NCI-H345 (cell line): ENCODE measurements at places on chromosomes 1 and 21.

- no peak for DNase-seq
Observed at GRCh38 chr1:115217150-115218033, 120.7 kb downstream of the NGF start.

DNA sequence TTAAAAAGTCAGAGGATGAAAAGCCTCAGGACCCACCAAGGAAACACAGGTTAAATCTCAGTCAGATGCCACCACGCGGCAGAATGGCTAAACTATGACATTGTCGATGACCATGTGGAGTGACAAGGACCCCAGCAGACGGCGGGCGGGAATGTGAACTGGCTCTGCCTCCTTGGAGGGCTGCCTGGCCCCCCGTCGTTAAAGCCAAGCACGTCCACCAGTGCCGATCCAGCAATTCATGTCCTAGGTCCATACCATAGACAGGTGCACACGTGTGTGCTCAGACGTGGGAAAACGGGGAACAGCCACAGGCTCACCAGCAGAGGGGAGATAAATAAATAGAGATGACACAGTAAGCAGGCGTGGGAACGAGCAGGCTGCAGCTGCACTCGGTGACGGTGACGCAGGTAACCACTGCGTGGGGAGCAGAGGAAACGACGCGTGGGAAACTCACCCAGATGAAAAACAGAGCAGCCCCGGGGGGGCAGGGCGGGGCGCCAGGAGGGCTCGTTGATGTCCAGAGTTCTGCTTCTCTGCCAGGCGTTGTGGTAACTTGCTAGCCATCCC, 28.3 kb upstream of the PCBP3 start:
- peak; percentile 25 for DNase-seq

DNA sequence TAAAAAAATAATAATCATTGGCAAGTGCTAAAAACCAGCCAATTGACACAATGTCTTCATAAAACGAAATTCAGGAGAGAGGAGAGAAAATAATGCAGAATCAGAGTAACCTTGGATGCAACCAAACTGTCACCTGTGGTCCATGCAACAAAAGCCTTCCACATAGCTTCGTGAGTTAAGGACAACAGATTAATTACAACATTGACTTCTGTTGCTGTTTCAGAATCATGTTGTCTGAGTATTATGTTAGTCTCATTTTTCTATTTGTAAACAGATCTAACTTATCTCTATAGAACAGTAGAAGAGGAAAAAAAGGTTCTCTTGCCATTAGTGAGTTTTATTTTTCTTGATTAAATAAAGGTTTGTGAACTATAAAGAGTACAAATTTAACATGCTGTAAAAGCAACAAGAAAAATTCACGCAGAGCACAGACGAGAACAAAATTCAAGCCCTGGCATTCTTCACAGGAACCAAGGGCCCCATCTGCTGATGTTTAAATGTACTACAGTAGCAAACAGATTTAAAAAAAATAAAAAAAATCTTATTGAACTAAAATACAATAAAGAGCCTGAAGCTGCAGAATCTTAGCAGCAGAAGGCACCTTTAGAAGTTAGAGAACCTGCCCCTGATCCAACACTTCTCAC, 381.1 kb upstream of the PKN2 start:
- no peak for DNase-seq

- DNase-seq, result no peak
Observed at GRCh38 chr1:97784661-97785060, 136.2 kb downstream of the DPYD start.

- peak; percentile 73 for DNase-seq
Observed at GRCh38 chr1:207868774-207869721, 41.9 kb downstream of the CD34 start.

DNA sequence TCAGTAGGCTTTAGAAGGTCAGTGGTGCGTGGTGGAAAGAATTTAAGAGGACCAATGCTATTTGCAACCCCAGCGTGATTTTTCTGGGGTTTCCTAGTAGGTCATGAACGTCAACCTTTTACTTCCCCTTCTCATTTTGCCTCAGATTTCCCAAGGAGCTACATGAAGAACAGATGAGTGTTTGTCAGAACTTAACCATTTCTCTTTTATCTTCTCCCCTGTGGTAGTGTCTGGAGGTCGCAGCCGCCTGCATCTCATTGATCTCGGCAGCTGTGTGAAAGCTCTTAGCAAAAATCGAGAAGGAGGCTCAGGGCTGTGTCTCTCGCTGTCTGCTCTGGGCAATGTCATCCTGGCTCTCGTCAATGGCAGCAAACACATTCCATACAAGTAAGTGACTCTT, 491.1 kb downstream of the KIF26B start:
- no peak for DNase-seq

DNA sequence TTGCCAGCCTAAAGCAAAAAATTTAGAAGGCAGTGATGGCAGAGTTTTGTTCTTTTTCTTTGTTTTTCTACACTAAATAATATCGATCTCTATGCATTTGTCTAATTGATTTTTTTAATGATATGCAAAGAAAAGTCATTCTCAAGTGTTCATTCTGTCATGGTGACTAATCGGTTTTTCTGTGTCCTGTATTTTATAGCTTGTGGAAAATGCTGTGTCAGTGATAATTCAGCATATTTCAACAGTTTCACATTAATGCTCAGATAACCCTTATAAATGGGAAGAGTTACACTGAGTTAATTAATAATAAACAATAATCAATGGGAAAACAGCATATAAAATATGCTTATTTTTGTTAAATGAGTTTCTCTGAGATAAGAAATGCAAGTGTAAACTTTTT, 824.9 kb downstream of the AMY1C start:
- DNase-seq, result no peak

GRCh38 chr1:234276151-234276788, 97.0 kb upstream of the COA6 start:
- DNase-seq, result peak; percentile 24

- DNase-seq, result no peak
Observed at GRCh38 chr1:206757524-206758266, 12.9 kb upstream of the IL19 start.

GRCh38 chr1:53643881-53644390, 95.0 kb downstream of the GLIS1 start:
- no peak for DNase-seq

- DNase-seq, result no peak
Observed at GRCh38 chr21:31308584-31308983, 35.5 kb downstream of the TIAM1 start.

DNA sequence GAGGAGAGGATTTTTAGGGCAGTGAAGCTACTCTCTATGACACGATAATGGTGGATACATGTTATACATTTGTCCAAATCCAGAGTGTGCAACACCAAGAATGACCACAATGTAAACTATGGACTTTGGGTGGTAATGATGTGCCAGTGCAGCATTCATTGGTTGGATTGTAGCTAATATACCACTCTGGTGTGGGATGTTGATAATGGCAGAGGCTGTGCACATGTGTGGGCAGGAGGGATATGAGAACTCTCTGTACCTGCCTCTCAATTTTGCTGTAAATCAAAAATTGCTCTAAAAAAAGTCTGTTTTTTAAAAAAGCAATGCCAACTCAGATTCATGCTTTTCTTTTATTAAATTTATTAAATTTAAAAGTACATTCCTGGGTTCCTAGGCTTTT, 27.2 kb upstream of the LPAR3 start:
- DNase-seq, result no peak

GRCh38 chr1:150537732-150538684, 11.2 kb upstream of the ADAMTSL4 start:
- no peak for DNase-seq

DNA sequence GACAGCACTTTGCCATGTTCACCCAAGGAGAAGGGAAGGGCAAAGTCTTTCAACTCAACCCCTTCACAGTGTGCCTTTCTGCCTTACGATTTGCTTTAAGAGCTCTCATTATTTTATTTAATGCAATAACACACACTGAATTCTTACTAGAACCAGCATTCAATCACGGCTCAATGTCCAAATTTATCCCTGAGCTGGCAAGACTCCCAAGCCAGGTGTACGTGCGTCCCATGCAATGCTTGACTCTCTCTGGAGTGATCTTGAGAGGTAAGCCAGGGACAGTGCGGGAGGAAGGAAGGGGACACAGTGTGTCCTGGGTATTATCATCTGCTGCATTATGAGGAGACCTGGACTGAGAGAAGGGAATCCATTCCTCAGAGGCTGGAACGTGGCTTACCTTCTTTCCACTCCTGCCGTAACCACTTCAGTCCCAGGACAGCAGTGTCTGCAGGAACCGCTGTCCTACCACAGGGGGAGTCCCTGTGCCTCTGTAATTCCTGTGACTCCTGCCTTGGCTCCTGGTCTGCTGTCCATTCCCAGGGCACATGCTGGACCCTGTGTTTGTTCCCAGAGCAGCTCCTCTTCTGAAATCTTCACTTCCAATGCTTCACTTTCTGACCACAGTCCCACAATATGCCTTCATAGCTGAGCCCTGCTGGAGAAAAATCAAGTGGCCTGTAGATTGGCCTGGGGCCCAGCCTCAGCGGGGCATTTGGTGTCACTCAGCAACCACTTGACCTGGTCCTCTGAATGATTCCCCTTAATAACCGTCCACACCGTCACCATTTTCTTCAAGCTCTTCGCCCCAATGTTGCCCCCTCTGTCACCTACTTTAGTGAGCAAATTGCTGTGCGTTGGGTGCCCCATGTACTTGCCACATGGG, 28.6 kb upstream of the STUM start:
- no peak for DNase-seq

GRCh38 chr1:227728059-227728891, 6.8 kb downstream of the JMJD4 start:
- DNase-seq, result peak; percentile 80

DNA sequence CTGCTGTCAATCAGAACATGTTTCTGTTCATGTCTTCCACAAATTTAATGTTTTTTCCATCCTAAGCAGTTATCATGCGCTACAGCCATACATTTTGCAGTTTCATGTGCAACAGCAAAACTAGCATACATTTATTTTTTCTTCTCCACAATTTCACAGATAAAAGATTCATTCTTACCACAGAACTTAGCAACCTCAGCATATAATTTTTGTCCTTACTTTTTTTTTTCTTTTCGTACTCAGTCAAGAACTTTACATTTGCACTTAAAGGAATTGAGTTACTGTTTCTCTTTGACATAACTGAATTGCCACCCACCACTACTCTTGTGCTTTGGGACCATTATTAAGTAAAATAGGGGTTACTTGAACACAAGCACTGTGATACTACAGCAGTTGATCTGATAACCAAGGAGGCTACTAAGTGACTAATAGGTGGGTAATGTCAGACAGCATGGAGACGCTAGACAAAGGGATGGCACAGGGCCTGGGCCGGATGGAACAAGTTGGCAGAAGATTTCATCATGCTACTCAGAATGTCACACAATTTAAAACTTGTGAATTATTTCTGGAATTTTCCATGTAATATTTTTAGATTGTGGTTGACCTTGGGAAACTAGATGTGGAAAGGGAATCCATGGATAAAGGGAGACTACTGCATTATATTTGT, 50.2 kb upstream of the LHX8 start:
- no peak for DNase-seq

DNA sequence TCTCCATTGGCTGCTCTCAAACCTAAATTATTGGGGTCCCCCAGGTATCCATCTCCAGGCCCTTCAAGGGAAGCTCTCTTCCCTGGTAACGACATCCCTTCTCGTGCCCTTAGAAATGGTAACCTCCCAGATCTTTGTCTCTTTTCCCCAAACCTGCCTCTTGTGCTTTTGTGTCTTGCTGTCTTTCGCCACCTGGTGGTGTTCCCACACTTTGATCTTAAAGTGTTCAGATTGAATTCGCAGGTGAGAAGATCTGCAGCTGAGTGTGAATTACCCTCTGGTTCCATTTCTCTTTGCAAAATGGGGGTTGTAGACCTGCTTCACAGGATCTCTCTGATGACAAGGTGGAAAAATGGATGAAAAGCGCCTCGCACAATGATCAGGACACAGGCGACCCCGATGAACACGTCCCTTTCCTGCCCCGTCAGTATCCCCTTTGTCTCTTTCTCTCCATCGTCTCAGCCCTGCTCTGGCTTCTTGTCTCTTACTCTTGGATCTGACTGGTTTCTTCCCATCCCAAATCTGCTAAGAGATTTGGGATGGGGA, 53.1 kb downstream of the DOP1B start:
- peak; percentile 49 for DNase-seq
